MCF 10A (cell line): ENCODE measurements at places on chromosomes 6 and 20. TPM values are rescaled to one million over a fixed set of nuclear protein-coding genes. Genes with fewer than 3 reads are reported as not detected.

GRCh38 chr6:65229825-65230224, 477.2 kb downstream of the EYS start:
- peak; percentile 33 for DNase-seq

GRCh38 chr6:57127763-57128162, 37.8 kb downstream of the ZNF451 start:
- DNase-seq, result no peak

DNA sequence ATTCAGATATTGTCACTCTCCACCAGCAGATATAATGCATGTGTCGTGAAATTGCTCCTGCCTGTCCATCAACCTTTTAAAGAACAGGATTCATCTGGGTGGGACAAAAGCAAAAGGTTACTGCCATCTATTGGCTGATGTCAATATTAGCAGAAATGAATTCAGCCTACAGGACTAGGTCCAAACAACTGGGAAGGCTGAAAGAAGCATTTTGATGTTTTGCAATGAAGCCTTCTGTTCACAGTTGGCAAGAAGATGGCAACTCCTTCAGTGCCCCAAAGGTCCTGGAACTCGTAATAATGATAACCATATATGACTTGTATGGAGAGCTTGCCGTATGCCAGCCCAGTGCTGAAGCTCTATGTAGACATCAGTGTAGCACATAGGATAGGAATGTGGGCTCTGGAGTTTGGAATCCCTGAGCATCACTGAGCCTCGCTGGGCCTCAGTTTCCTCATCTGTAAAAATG, 7.5 kb downstream of the BCAS1 start:
- peak; percentile 64 for DNase-seq

Gene MLN
- total RNA-seq, result not detected in 2 replicates

GRCh38 chr20:51092338-51092737, 69.4 kb upstream of the KCNG1 start:
- no peak for DNase-seq

DNA sequence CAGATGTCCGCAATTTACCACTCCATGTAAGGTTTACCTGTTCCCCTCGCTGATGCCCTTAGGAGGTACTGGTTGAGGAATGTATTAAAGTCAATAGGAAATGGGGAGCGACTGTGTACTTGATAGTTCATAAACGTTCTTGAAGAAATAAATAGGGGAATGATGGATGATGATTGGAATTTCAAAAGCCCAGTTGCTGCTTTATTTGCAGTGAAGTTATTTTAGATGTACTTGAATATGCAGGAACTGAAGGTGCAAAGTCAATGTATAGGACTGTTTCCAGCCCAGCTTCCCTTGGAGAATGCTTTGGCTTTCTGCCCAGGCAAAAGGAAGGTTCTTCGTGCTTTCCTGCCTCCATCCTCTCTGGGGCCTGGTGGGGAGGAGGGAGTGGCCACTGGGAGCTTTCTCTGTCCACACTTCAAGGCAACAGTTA, 19.8 kb downstream of the ADGRF5 start:
- peak; percentile 1 for DNase-seq

GRCh38 chr20:4444404-4444803, 277.3 kb upstream of the PRND start:
- peak; percentile 27 for DNase-seq

DNA sequence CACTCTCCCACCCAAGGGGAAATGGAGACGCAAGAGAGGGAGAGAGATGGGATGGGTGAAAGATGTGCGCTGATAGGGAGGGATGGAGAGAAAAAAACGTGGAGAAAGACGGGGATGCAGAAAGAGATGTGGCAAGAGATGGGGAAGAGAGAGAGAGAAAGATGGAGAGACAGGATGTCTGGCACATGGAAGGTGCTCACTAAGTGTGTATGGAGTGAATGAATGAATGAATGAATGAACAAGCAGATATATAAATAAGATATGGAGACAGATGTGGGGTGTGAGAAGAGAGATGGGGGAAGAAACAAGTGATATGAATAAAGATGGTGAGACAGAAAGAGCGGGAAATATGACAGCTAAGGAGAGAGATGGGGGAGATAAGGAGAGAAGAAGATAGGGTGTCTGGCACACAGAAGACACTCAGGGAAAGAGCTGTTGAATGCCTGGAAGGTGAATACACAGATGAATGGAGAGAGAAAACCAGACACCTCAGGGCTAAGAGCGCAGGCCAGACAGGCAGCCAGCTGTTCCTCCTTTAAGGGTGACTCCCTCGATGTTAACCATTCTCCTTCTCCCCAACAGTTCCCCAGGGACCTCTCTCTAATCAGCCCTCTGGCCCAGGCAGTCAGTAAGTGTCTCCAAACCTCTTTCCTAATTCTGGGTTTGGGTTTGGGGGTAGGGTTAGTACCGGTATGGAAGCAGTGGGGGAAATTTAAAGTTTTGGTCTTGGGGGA, 754 bp downstream of the TNF start:
- no peak for DNase-seq

Gene LY6G6D
- not detected in 2 replicates for total RNA-seq

Gene CD40
- 1.5 and 2.3 TPM in 2 replicates for total RNA-seq
